ENCODE measurements at places on chromosomes 5 and 9. TPM values are rescaled to one million over a fixed set of nuclear protein-coding genes. Genes with fewer than 3 reads are reported as not detected.

FOXD4 gene
- total RNA-seq = 0.17 TPM

CDHR2 gene
- under 0.01 TPM for total RNA-seq

SH3RF2 gene
- 1.0 TPM for total RNA-seq

DMRTA1 gene
- 1.2 TPM for total RNA-seq

ANKRD31 gene
- under 0.01 TPM for total RNA-seq

PKD2L2 gene
- not detected for total RNA-seq

SPINK1 gene
- total RNA-seq = not detected

TAF11L10 gene
- total RNA-seq = not detected

FRRS1L gene
- total RNA-seq = 0.50 TPM

POLR3G gene
- total RNA-seq = 6.9 TPM

IFNB1 gene
- total RNA-seq = not detected

FGF10 gene
- 7.3 TPM for total RNA-seq

RGMB gene
- total RNA-seq = 63.0 TPM

PCDHGB3 gene
- 7.1 TPM for total RNA-seq

TXNDC8 gene
- total RNA-seq = not detected

SHOC1 gene
- total RNA-seq = under 0.01 TPM

DOCK8 gene
- total RNA-seq = 0.44 TPM

GALNT12 gene
- 16.5 TPM for total RNA-seq

LHX3 gene
- total RNA-seq = under 0.01 TPM

TAF1L gene
- total RNA-seq = under 0.01 TPM

LCN12 gene
- total RNA-seq = not detected

SPAAR gene
- not detected for total RNA-seq

PPIC gene
- total RNA-seq = 57.7 TPM

HEMGN gene
- total RNA-seq = not detected

CNTLN gene
- total RNA-seq = 11.1 TPM

TDRD7 gene
- 8.8 TPM for total RNA-seq

BARHL1 gene
- not detected for total RNA-seq

CARTPT gene
- not detected for total RNA-seq

ADAMTSL1 gene
- 93.5 TPM for total RNA-seq

MRNIP gene
- 21.2 TPM for total RNA-seq

OTULINL gene
- total RNA-seq = 0.17 TPM

MCTP1 gene
- total RNA-seq = 4.8 TPM

ODF2 gene
- 19.8 TPM for total RNA-seq

RGS7BP gene
- total RNA-seq = not detected

SVEP1 gene
- 150 TPM for total RNA-seq

FIBCD1 gene
- 17.5 TPM for total RNA-seq

RNF183 gene
- total RNA-seq = not detected

PCDHGB7 gene
- total RNA-seq = 16.4 TPM

ZNF484 gene
- 10.8 TPM for total RNA-seq

ATP10B gene
- not detected for total RNA-seq

PRELID2 gene
- total RNA-seq = 20.7 TPM

ANKRD18A gene
- 7.0 TPM for total RNA-seq

MYOT gene
- total RNA-seq = not detected

PCDHGA3 gene
- 2.6 TPM for total RNA-seq

MEIKIN gene
- not detected for total RNA-seq

CCDC69 gene
- total RNA-seq = 2.2 TPM

LRRC19 gene
- not detected for total RNA-seq

INSL6 gene
- not detected for total RNA-seq
